ENCODE measurements at places on chromosomes 7 and 10.

GRCh38 chr7:17404006-17404405 is 105.6 kb downstream of the AHR start:
- no peak for DNase-seq

DNA sequence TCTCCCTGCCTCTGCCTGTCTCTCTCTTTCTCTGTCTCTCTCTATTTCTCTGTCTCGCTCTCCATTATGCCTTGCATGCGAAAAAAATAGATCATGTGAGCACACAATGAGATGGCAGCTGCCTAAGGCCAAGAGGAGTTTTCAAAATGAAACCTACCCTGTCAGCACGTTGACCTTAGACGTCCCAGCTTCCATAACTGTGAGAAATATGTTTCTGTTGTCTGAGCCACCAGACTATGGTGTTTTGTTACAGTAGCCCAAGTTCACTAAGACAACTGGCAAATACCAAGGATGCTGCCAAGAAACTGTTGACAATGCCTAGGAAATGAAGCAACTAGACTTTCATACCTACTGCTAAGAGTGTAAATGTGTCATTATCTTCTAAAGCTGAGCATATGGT is 70.6 kb upstream of the PLXDC2 start:
- DNase-seq, result no peak

DNA sequence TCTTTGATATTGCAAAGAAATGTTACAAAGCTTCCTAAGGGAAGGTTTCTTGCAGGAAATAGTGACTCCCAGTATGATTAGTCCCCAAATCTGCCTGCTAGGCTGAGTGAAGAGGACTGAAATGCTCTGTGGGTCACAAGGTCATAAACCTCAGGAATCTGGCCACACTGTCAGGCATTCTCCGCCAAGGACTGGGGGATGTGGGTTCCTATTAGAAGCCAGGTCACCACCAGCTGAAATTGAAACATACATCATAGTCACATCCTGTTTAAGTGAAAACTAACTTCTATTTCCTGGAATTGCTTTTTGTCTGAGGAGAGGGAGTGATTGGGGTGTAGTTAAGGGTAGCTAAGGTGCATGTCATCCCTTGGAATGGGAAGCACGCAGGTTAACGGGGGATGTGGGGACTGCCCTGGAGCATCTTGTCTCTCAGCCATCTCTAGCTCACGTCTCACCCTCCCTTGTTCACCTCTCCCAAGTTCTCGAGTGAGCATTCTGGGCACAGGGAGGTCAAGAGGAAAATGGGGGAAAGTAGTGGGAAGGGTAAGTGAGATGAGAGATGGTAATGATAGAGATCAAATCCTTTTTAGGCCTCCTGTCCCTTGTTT is 12.0 kb upstream of the GSAP start:
- DNase-seq, result no peak

DNA sequence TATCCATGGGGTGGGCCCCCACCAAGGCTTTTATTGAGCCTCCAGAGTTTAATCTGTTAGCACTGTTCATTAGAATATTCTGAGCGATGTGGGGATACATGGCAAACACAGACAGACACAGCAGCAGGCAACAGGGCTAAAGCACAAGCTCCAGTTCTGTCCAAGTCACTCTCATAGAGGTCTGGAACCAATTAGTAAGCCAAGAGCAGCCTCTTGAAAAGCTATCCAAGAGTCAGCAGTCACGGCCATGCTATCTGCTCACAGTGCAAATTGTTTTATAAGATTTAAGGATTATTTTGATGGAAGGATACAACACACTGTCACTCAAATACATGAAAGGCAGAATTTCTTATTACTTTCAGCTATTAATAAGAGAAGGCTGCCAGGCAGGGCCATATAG is 86.4 kb upstream of the DGKB start:
- no peak for DNase-seq

All from A549 (cell line).